CD4-positive, alpha-beta memory T cell (primary cell): ENCODE measurements at places on chromosomes 5 and 9. TPM values are rescaled to one million over a fixed set of nuclear protein-coding genes. Genes with fewer than 3 reads are reported as not detected.
A peak's percentile ranks its signal among the peaks of the same experiment; 100 is the strongest.

PCDHB7 gene
- not detected for total RNA-seq

PLCXD3 gene
- not detected for total RNA-seq

ARL10 gene
- 17.9 TPM for total RNA-seq

SIT1 gene
- 68.7 TPM for total RNA-seq

NUDCD2 gene
- 26.0 TPM for total RNA-seq

DNA sequence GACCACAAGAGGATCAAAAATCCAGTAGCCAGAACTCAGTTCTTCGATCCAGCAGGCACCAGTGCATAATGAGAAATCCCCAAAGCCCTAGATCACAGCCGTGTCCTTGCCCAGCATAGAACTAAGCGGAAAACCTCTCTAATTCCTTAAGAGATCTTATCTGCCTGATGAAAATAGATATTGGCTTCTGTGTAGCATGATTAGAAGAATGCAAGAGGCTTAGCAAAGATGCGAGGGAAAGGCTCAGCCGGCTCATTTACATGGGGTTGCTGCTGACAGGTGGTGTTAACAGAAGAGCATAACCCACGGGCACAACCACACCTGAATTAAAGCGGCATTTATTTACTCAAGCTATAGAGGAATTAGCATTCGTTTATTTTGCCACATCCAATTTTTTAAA lies 400.0 kb upstream of the ADAMTS16 start:
- DNase-seq = no peak
- no peak overlapping the region for H3K27ac ChIP-seq
- H3K27me3 ChIP-seq = no peaks in the 10 kb centered on the region
- no peaks in the 10 kb centered on the region for H3K36me3 ChIP-seq

GRCh38 chr9:80175286-80176150 lies 603.8 kb downstream of the TLE4 start:
- no peaks in the 10 kb centered on the region for H3K4me1 ChIP-seq
- H3K27ac ChIP-seq = no peak overlapping the region
- DNase-seq = peak; percentile 5
- no peaks in the 10 kb centered on the region for H3K36me3 ChIP-seq
- no peak overlapping the region for H3K4me3 ChIP-seq
- no peaks in the 10 kb centered on the region for H3K27me3 ChIP-seq

- no peak overlapping the region for H3K27ac ChIP-seq
- no peaks in the 10 kb centered on the region for H3K27me3 ChIP-seq
- DNase-seq = no peak
- no peak overlapping the region for H3K4me3 ChIP-seq
Observed at GRCh38 chr9:137752426-137752825, 125.2 kb upstream of the CACNA1B start.

- H3K4me3 ChIP-seq = no peak overlapping the region
- H3K4me1 ChIP-seq = no peaks in the 10 kb centered on the region
- H3K27ac ChIP-seq = no peak overlapping the region
- no peaks in the 10 kb centered on the region for H3K27me3 ChIP-seq
Observed at GRCh38 chr9:37371565-37372464, 50.7 kb upstream of the GRHPR start.

DNA sequence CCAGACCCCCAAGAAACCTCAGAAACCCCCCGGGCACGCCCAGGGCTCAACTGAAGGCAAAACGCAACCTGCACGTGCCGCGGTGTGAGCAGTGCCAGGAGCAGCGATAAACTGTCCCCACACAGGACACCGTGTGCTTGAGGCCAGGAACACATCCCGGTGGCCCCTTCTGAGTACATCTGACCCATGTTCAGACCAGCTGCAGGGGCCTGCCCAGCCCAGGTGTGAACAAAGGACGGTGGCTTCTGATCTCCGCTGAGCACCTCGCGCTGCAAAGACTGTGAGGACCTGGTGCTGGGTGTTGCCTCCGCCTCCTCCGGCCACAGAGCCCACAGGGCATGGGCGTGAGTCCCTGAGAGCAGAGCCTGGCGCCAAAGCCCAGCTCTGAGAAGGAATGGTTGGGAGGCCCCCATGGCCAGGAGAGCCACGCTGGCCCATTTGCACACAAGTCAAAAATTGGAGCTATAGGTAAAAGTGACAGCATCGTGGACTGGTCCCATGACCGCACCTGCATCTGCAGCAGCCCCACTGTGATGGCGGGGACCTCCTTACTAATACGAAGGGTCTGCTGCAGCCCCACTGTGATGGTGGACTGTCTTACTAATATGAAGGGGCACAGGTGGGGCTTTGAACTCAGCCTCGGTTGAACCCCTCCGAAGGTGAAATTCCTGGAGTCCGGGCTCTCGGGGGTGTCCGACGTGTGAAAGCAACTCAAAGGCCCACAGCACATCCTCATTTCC lies 31.5 kb downstream of the NDUFS6 start:
- H3K27ac ChIP-seq = no peak overlapping the region
- DNase-seq = no peak
- no peaks in the 10 kb centered on the region for H3K4me1 ChIP-seq
- no peak overlapping the region for H3K4me3 ChIP-seq
- no peaks in the 10 kb centered on the region for H3K36me3 ChIP-seq
- no peaks in the 10 kb centered on the region for H3K27me3 ChIP-seq

DNA sequence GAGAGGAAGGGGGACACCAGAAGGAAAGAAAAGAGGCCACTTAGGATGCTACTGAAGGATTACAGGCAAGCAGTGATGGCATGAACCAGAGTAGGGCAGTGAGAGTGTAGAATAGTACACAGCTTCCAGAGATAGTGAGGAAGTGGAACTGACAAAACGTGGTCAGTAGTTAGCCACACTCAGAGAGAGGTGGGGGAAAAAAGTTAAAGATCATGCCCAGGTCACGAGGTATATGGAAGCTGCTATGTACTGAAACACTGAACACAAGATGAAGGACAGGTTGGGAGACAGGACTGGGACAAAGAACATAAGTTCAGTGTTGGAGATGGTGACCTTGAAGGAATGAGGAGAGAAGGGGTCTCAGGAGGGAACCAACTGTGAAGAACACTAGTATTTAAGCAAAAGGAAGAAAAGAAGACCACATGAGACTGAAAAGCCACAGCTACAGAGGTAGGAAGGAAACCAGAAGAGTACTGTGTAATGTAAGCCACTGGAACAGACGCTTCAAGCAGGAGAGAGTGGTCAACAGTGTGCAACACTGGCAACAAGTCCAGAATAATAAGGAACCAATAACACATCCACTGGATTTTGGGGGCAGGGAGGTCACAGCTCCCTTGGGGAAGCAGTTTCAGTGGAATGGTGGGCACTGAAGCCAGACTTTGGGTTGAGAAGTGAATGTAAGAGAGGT lies 45.5 kb downstream of the ELL2 start:
- H3K4me3 ChIP-seq = no peak overlapping the region
- DNase-seq = no peak
- no peaks in the 10 kb centered on the region for H3K27me3 ChIP-seq
- H3K36me3 ChIP-seq = no peaks in the 10 kb centered on the region
- H3K27ac ChIP-seq = no peak overlapping the region

- no peaks in the 10 kb centered on the region for H3K4me1 ChIP-seq
- H3K27me3 ChIP-seq = no peaks in the 10 kb centered on the region
- H3K36me3 ChIP-seq = no peaks in the 10 kb centered on the region
- H3K4me3 ChIP-seq = no peak overlapping the region
- H3K27ac ChIP-seq = no peak overlapping the region
Observed at GRCh38 chr5:150593996-150594395, 46.5 kb upstream of the SYNPO start.

- DNase-seq = no peak
- peaks cover 7% of the 10 kb centered on the region for H3K36me3 ChIP-seq
- H3K4me3 ChIP-seq = no peak overlapping the region
- H3K4me1 ChIP-seq = no peaks in the 10 kb centered on the region
- no peaks in the 10 kb centered on the region for H3K27me3 ChIP-seq
- H3K27ac ChIP-seq = no peak overlapping the region
Observed at GRCh38 chr9:70318002-70318401, 59.2 kb downstream of the SMC5 start.

- H3K4me3 ChIP-seq = no peak overlapping the region
- DNase-seq = no peak
- H3K36me3 ChIP-seq = no peaks in the 10 kb centered on the region
- H3K27me3 ChIP-seq = no peaks in the 10 kb centered on the region
Observed at GRCh38 chr9:134861595-134862334, 18.8 kb upstream of the FCN2 start.

- H3K4me3 ChIP-seq = no peak overlapping the region
- peak; percentile 60 for DNase-seq
- peak overlapping the region; percentile 52 for H3K27ac ChIP-seq
- peaks cover 18% of the 10 kb centered on the region for H3K4me1 ChIP-seq
- H3K36me3 ChIP-seq = no peaks in the 10 kb centered on the region
Observed at GRCh38 chr9:19161257-19162025, 34.1 kb upstream of the PLIN2 start.

GRCh38 chr9:70519912-70520724 lies 105.7 kb upstream of the KLF9 start:
- DNase-seq = no peak
- no peaks in the 10 kb centered on the region for H3K36me3 ChIP-seq
- no peak overlapping the region for H3K27ac ChIP-seq
- H3K4me1 ChIP-seq = no peaks in the 10 kb centered on the region
